Iris pigment epithelial cell (primary cell): ENCODE measurements at places on chromosomes 11 and 22.

GRCh38 chr11:48011102-48011797 lies 30.9 kb downstream of the PTPRJ start:
- no peak for DNase-seq

DNA sequence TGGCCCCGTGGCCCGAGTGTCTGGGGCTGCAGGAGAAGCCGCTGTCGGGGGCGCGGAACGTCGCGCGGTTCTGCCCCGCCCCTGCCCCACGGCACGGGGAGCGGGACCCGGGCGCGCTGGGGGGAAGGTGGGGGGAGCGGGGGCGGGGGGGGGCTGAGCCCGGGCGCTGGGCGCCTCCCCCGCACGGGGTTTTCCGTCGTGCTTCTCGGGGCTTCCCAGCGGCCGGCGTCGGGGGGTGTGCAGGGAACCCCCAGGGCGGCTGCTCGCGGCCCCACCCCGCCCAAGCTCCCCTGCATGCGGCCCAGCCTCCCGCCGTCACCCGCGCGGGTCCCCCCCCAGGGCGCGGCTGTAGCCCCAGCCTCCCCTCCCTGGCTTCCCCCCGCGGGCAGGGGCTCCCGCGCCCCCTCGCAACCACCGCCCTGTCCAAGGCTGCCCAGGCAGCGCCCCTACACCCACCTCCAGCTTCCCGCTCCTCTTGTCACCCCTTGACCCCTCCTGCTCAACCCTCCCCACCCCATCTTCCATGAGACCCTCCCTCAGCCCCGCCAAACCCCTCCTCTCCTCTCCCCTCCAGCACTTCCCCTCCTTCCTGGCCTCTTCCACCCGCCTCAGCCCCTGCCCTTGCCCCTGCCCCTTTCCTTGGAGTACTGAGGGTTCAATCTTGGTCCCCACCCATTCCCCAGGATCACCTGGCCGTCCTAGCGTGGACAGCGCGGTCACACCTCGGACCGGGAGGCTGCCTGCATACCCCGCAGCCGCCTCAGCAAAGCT lies 1.7 kb downstream of the IL17REL start:
- no peak for DNase-seq

DNA sequence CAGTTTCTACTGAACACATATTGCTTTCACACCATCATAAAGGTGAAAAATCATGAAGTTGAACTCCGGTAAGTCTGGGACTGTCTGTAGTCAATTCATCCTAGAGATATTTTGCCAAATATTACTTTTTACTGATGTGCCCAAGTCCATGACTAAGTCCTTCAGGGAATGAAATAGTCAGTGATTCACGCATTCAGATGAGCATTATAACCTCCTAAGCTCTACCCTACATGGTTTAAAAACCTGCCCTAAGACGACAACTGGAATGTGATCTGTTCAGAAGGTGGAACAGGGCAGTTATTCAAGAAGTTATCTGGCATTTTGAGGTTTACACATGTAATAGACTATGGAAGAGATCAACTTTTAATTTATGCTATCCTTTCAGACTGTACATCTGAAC lies 125.6 kb downstream of the TRPC6 start:
- peak; percentile 29 for DNase-seq

GRCh38 chr22:45612451-45612901 lies 59.2 kb upstream of the ATXN10 start:
- DNase-seq = peak; percentile 61

DNA sequence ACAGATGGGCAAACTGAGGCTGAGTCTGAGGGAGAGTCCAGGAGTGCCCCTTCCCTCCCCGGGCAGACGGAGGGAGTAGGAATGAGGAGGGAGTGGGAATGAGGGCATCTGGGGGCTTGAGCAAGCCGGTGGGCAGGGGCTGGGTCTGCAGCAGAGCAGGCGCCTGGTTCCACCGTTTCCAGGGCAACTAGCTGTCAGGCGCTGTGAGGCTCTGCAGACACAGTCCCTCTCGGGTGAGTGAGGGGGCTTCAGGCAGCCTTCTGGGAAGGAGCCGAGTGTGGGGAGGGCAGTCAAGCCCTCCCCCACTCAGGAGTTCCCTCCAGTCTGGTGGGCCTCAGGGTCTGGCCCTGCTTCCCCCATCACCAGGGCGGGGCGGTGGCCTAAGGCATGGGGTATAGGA lies 19.0 kb downstream of the TMEM258 start:
- no peak for DNase-seq

- no peak for DNase-seq
These were observed 8.3 kb downstream of the CYB561A3 start for GRCh38 chr11:61353131-61354067.

GRCh38 chr11:41281131-41281742 lies 178.2 kb downstream of the LRRC4C start:
- peak; percentile 20 for DNase-seq

GRCh38 chr11:123062892-123063825 lies 1.2 kb upstream of the HSPA8 start:
- DNase-seq = peak; percentile 67

DNA sequence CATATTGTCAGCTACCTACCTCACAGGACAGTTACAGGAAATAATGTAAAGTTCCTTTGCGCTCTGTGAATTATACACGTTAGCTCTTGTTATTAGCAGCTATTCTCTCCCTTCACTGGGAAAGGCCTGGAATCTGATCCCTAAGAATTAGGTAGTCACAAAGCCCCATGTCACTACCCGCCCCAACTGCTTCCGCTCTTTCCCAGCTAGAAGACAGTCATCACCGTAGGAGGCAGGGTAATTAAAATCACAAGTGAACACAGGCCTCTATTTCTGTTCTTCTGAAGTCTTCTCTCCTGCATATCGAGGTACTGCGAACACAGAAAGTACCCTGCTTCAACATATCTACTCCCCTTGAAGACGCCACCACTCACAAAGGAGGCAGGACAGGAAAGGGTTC lies 12.6 kb upstream of the AHNAK start:
- no peak for DNase-seq

DNA sequence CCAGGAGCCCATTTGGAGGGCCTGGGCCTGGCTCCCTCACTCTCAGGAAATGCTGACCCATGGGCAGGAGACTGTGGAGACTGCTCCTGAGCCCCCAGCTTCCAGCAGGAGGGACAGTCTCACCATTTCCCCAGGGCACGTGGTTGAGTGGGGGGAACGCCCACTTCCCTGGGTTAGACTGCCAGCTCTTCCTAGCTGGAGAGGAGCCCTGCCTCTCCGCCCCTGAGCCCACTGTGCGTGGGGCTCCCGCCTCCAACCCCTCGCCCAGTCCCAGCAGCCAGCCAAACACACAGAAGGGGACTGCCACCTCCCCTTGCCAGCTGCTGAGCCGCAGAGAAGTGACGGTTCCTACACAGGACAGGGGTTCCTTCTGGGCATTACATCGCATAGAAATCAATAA lies 37.1 kb downstream of the CDKN1C start:
- no peak for DNase-seq

DNA sequence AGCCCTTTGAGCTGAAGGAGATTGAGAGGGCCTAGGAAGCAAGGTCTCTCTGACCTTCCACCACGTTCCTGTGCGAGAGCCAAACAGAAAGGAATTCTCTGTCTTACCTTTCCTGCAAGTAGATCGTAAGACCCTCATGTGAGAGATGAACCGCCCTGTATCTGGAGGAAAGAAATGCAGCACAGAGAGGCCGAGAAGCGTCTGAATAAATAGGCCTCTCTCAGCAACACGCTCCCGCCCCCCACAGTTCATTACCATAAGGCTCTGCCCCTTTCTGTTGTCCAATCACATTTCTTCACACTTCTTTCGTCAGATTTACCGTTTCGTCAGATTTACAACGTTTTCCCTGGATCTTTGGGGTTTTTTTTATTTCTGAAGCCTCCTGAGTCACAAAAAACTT lies 90.3 kb downstream of the BLID start:
- no peak for DNase-seq

GRCh38 chr11:63610604-63611394 lies 3.4 kb downstream of the PLAAT3 start:
- no peak for DNase-seq

DNA sequence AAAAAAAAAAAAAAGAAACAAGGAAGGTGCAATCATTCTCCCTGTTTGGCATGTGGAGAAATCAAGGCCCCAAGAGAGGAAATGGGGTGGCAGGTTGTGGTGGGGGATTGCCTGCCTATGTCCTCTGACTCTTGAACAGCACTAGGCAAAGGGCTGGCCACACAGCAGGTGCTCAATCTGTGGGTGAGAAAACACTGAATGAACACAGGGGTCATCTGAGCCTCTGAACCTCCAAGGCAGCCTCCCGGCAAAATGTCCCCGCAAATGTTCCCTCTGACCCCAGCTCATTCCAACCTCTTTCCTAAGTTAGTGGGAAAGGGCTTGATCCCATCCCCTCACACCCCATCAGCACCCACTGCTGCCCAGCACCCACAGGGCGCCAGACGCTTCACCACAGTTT lies 4.6 kb downstream of the PLA2G6 start:
- no peak for DNase-seq

DNA sequence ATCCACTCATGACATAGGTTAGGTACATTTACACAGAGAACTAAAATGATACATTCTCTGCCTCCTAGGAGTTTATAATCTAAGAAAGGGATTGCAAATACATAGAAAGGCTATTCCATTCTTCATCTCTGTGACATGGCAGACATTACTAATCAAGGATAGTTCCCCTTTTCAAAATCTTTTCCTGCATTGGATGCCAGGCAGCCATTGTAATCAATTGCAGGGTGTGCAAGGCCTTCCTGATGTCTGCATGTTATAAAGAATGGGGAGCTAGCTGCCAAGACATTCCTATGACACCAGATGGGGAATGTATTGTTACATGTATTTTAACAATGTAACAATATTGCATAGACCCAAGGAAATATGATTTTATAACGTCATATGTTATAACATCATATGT lies 82.0 kb downstream of the KIRREL3 start:
- DNase-seq = no peak

DNA sequence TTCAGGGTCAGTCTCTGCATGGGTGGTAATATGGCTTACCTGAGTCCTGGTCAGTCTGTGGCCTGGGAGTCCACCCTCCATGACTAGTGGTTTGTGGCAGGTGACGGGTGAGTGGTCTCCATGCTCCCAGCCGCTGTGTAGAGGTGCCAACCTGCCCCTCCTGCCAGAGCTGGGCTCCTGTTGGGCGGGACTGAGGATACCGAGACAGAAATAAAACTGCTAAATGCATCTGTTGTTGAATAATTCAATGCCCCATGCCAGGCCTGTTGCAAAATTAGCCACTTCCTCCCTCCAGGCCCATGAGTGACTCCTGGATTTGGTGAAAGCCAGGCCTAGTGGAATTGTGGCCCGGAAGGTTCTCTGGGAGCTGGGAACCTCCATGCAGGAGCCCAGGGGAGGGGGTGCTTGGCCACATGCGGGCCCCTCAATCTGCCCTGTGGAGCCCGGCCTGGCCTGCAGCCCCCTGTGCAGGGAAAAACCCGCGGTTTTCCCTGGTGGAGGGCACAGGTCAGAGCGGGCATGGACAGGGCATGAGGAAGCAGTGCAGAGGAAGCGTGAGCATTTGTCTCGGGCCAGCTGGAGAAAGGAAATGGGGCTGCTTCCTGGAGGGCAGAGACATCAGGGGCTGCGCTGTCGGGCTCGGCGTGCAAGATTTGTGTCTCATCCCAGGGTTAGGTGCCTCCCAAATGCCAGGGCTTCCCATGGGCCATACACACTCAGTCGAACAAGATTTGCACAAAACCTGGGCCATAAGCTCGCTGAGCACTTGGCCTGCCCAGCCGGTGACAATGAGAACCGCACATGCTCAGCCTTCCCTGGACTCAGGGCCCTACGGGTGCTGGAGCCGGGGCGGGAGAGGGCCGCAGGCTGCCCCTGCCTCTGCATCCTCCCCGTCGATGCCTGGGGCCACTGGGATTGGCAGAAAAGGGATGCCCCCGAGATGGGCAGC lies 66.9 kb downstream of the KCNQ1 start:
- no peak for DNase-seq

DNA sequence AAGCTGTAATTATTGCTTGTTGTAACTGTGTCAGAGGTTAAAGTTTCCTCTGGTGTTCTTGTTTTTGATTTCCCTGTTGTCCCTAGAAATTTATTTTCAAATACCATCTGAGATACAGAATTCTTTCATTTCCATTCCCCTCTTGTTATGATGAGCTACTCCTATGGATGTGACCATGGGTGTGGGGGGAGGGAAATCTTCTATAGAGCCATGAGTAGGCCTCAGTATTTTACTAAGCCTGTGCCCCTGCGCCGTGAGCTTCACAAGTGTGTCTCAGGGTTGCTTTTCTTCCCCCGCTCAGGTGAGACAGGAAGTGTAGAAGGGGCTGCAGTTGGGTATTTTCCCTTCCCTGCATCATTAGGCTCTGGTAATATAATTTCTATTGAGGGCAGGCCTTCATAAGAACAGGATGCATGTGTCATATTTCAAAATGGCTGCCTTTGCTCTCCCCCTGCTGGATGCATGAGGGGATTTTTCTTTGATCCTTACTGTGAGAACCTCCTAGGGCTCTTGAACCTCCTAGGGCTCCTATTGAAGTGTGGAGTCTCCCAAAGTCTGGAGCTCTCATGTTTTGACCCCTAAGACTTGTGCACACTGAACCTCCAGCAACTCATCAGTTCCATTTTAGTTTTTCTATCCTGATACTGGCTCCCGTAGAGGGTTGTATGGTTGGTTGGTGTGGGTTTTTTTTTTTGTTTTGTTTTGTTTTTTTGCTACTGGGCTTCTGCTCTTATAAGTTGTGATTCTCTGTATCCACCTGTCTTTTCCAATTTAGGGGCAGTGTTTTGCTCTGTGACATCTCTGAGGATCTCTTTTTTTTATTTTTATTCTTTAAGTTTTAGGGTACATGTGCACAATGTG lies 658.2 kb downstream of the NTM start:
- DNase-seq = peak; percentile 76

DNA sequence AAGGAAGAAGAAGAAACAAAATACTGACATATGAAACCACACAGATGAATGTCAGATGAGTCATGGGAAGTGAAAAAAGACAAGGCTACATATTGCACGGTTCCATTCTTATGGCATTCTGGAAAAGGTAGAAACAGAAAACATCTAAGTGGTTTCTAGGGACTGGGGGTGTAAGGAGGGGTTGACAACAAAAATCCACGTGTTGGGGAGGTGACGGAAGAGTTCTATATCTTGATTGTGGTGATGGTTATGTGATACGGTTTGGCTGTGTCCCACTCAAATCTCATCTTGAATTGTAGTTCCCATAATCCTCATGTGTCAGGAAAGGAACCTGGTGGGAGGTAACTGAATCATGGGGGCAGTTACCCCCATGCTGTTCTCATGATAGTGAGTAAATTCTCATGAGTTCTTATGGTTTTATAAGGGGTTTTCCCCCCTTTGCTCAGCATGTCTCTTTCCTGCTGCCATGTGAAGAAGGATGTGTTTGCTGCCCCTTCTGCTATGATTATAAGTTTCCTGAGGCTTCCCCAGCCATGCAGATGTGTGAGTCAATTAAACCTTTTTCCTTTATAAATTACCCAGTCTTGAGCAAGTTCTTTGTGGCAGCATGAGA lies 6.4 kb upstream of the ARFGAP3 start:
- peak; percentile 92 for DNase-seq

DNA sequence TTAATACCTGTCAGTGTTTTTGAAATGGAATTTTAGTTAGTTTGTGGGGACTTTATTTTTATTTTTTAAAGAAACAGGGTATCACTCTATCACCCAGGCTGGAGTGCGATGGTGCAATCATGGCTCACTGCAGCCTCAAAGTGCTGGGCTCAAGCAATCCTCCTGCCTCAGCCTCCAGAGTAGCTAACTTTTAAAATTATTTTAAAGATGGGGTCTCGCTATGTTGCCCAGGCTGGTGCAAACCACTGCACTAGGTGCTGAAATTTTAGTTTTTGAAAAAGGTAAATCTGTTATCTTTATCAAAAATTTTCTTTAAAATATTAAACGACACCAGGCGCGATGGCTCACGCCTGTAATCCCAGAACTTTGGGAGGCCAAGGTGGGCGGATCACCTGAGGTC lies 42.6 kb downstream of the AMBRA1 start:
- DNase-seq = no peak

- no peak for DNase-seq
These were observed 2.8 kb downstream of the KCTD14 start for GRCh38 chr11:78020246-78020645.

GRCh38 chr11:19670030-19670791 lies 42.4 kb upstream of the NAV2 start:
- DNase-seq = no peak
